ENCODE measurements at places on chromosomes 1 and 21.

DNA sequence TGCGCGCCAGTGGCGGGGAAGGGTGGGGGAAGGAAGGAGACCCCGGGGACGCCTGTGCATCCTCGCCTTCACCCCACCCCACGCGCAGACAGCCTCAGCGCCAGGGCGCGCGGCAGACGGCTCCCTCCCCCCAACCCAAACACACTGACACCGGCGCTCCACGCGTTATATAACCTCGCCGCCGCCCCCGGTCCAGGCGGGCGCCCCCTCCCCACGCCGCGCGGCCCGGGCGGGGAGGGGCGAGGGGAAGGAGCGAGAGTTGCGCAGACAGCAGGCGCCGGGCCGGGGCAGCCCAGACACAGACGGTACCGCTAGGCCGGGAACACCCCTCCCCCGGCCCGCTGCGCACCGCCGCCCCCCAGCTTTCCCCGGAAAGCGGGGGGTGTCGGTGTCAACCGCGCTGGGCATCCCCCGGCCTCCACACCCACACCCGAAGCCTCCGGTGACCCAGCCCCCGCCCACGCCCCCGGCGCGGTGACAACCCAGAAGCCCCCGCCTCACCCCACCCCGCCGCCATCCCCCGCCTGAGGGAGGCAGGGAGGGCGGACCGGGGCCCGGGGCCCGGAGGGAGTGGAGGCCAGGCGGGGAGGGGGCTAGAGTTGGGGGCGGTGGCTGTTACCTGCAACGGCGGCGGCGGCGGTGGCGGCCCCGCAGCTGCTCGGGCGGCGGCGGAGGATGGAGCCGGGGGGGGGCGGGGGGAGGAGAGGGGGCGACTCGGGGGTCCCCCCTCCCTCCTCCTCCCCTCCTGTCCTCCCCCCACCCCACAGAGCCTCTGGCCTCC, 432 bp downstream of the AKT3 start:
- DNase-seq = peak; percentile 87

DNA sequence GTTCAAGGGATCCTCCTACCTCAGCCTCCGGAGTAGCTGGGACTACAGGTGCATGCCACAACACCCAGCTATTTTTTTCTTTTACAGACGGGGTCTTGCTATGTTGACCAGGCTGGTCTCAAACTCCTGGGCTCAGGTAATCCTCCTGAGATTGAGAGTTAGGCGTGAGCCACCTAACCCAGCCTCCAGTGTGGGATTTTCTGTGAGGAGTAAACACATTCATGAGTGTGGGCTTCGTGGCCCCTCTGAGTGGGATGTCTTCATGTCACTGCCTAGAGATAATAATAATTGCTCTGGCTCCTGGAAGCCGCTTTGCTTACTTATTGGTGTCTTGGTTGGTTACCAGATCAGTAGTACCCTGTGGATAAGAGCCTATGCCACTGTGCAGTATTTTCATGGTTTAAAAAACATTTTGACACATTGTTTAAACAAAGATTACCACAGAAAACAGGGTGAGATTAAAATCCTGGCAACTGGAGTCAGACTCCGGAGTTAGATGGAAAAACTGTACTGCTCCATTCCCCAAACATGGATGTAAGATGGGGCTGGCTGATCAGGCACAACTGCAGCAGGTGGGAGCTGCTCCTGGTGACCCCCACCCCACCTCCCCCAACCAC, 159.1 kb upstream of the RAB4A start:
- DNase-seq = no peak

DNA sequence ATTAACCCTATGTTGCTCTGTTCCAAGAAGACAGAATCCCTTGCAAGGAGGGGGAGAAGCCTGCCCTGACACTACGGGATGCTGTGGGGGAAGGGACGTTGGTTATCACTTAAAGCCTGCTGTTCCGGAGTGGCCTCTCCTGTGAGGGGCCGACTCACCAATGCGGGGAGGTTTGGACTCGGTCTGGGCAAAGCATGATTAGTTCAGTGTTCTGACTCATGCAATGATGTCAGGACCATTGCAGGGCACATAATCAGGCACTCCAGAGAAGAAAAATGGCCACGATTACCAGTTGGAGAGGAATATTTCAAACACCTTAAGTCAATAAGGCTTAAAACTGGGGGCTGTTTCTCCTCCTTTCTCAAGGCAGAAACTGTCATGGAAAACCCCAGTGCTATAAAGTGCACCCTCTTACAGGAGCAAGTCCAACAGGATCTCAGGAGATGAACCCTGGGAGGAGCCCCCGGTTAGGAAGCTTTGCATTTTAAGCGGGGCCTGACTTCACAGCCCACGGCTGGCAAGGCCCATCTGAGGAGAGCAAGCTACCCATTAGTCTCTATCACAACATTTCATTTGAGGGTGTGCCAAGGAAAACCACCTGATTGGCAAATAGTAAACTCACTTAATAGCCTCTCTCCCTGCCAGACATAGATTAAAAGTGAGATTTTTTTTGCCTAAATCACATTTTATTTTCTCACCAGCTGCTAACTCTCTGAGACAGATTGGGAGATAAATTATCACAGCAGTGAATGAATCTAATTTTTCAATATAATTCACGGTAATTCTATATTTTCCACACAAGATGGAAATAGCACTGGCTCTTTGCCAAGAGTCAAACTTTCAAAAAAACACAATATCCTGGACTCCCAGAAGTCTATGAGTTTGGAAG, 202.5 kb downstream of the C1orf94 start:
- DNase-seq = no peak

- DNase-seq = peak; percentile 40
Observed at GRCh38 chr1:214331827-214332423, 51.0 kb downstream of the SMYD2 start.

- no peak for DNase-seq
Observed at GRCh38 chr21:41854426-41854995, 24.6 kb downstream of the PRDM15 start.

DNA sequence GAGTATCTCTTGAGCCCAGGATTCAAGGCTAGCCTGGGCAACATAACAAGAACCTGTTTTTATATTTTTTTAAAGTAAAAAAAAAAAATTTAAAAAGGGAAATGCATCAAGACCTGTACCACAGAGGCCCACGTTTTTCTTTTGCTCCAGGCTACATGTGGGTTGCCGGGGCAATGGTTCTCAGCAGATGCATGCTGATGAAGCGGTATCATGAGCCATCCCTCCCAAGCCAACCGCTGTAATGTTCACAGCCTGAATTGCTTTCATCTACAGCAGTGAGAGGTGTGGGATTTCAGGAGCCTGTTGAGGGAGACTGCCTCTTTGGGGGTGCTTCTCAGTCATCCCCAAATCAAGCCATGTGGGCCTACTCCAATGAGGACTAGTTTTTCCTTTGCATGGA, 60.5 kb downstream of the CD58 start:
- DNase-seq = no peak

- no peak for DNase-seq
Observed at GRCh38 chr1:2344744-2345296, 46.5 kb downstream of the MORN1 start.

DNA sequence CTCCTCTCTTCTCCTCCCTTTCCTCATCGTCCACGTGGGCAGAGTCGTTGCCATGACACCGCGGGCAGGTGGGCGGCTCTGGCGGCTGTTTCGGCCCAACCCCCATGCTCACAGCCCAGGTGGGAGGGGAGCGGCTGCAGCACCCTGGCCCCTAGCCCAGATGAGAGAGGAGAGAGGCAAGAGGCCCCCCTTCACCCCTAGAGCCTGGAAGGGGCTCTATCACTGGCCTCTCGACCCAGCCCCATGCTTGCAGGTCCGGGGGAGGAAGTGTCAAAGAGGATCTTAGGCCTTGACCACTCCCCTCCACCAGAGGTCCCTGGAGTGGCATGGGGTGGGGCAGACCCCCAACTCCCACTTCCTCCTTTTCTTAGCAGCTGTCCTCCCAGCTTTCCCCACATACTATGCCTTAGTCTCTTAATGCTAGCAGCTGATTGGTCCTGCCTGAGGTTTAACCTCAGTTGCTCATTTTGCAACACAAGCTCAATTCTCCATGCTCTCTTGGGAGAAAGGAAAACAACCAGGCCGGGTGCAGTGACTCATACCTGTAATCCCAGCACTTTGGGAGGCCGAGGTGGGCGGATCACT, 10.4 kb downstream of the DLGAP3 start:
- DNase-seq = peak; percentile 47

DNA sequence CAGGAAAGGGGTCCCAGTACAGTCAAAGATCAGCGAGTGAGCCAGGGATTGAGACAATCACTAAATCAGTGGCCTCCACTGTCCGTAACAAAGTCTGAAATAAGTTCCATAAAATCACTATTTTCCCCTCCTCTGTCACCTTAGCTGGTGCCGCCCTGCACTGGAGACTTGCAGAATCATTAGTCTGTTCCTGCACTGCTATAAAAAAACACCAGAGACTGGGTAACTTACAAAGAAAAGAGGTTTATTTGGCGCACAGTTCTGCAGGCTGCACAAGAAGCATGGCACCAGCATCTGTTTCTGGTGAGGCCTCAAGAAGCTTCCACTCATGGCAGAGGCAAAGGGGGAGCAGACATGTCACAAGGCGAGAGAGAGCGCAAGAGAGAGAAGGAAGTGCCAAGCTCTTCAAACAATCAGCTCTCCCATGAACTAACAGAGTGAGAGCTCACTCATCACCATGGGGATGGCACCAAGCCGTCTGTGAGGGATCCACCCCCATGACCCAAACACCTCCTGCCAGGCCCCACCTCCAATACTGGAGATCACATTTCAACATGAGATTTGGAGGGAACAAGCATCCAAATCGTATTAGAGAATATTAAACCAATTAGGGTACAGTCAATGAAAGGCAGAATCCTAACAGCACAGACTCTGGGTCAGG, 129.8 kb upstream of the TIAM1 start:
- no peak for DNase-seq

GRCh38 chr1:91765293-91765692, 120.7 kb downstream of the TGFBR3 start:
- no peak for DNase-seq

DNA sequence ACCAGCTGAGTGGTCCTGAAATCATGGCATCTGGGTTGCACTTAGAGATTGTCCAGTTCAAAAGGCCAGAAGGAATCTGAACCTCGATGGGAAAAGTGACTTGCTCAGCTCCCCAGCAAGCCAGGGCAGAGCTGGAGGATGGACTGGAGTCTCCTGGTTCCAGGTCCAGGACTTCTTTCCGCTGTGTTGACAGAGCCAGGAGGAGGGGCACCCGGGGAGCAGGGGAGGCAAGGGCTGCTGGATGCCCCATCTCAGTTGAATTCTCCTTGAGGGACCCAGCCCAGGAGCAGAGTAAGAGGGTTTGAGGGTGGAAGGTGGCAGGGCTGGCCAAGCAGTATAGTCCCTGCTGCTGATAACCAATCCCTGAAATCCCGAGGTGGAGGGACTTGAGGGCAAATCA, 2.4 kb upstream of the ALPL start:
- no peak for DNase-seq

DNA sequence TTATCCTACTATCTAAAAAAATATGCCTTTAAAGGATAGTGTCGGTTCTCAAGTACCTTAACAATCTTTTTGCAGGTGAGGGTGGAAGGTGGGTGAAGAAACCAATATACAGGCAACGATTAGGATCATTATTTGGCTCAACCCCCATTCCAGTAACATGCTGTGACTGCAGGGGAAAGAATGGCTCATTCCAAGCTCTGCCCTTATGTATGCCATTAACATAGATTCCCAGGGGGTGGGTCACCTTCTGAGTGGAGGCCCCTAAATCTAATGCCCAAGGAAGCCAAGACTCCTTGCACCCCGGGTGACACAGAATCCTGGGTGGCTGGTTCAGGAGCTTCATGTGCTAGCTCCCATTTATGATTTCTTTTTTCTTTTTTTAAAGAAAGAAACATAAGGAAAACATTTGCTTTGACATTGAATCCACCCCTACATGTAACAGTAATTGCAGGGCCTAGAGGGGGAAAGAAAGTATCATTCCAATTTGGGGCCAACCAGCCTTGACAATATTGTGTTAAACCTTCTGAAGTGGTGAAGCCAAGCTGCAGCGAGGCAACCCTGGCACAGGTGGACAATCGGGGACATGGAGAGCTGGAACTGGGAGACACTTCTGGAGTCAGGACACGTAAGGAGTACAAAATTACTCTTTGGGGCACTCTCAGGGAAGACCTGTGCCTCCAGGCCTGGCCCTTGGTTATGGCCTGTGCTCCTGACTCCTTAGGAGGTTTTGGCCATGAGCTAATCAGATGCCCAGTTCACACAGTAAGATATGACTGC, 200.3 kb downstream of the PBX1 start:
- DNase-seq = no peak

GRCh38 chr1:16122350-16122881, 33.5 kb downstream of the EPHA2 start:
- no peak for DNase-seq

DNA sequence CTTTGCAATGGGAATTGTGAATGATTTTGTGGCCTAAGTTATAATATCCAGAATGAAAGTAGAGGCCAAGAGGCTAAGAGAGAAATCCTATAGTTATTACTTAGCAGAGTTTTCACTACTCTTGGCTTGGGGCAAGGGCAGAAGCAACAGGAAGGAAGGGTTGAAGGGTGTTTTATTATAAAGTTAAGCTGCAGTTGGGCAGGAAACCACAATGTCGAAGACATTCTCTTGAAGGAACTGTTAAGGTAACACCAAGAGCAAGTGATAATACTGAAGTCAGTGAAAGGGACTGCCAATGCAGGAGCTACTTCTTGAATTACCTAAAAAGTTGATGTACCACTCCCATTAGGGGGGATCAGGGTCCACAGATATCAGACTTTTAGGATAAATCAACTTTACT, 8.3 kb downstream of the XCL2 start:
- DNase-seq = peak; percentile 30

DNA sequence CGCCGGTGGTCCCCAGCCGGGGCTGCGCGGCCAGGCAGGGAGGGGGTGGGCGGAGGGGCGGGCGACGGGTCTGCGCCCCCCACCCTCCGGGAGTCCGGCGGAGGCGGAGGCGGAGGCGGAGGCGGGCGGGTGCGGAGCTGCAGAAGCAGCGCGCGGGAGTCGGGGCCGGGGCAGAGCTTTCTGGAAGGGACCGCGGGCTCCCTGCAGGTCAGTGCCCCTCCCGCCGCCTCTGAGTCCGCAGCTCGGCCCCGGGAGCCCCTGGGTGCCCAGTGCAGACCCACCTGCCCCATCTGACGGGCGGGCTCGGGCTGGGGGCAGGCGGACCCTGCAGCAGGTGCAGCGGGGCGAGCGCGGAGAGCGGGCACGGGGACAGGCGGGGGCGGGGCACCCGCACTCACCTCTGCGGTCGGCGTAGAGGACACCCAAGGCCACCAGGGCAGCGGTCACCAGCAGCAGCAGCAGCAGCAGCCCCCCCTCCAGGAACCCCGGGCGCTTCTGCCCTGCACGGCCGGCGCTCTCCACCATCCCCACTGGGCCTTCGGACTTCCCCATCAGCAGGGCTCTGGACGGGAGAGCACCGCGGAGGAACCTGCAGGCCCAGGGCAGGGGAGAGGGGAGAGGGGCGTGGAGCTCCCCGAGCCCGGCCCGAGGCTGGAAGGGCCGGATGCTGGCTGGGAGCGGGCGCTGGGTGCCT, 3.7 kb downstream of the MMEL1 start:
- no peak for DNase-seq

GRCh38 chr1:117820694-117821381, 108.6 kb downstream of the GDAP2 start:
- DNase-seq = no peak

GRCh38 chr1:2233997-2234761, 6.1 kb downstream of the SKI start:
- peak; percentile 93 for DNase-seq

Measured in CD4-positive, alpha-beta T cell treated with Interleukin-4 for 1 hour (primary cell).